Hepatic stellate cell (primary cell): ENCODE measurements at places on chromosomes 13 and 19.

- no peak for DNase-seq
These were observed 56.7 kb upstream of the C1QTNF9B start for GRCh38 chr13:23953860-23954512.

- DNase-seq = peak; percentile 24
These were observed 674 bp downstream of the TRPC4 start for GRCh38 chr13:37868691-37869505.

DNA sequence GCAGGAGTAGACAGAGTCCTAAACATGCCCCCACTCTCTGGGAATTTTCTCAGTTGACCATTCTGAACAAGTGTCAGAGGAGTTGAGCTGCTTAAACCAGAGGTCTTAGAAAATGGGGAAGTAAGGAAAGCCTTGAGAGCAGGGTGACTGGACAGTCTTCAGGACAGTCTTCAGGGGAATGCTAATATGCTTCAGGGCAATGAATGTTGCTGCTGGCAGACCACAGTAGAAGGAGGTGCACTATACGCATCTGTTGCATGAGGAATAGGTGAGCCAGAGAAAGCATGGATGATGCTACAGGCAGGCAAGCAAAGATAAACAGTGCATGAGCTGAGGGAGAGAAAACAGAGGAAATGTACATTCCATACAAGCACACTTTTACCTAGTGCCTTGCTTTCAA is 196.6 kb upstream of the GPR12 start:
- DNase-seq = no peak

DNA sequence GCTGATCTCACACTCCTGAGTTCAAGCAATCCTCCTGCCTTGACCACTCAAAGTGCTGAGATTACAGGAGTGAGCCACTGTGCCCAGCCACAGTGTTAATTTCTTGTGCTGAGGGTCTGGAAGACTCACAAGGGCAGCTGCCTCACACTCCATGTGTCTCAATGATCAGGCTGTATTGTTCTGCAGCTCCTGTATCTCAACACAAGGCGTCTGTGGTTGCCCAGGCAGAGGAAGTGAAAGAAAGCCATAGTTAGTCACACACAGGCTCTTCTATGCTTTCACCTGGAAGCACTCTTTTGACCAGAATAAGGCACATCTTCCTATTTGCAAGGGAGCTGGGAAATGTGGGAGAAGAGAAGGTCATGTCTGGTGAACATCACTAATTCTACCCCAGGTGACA is 107.3 kb upstream of the ZNF507 start:
- no peak for DNase-seq

DNA sequence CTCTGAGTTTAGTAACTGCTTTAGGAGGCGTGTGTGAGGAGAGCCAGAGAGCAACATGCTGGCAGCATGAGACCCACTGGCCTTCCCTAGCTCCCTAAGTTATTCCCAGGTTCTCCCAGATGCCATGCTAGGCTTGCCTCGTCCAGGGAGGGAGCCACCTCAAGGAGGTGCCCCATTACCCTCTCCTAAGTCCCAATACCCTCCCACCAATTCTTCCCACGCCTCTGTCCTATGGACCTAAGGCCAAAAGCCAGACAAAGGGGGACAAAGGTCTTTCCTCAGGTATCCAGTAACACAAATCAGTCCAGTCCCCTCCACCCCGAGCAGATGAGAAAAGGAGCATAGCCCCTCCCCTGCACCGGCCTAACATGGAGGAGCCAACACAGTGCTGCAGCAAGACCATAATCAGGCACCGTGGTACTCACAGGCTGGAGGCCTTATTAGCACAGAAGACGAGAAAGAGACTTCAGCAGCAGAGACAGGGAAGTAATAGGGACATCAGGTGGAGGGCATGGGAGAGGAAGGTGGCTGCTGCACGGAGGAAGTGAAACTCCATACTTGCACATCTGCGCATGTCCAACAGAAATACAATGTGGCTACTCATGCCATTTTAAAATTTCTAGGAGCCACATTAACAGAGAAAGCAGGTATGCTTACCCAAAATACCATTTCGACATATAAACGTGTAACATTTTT is 46.3 kb downstream of the BRD4 start:
- no peak for DNase-seq

DNA sequence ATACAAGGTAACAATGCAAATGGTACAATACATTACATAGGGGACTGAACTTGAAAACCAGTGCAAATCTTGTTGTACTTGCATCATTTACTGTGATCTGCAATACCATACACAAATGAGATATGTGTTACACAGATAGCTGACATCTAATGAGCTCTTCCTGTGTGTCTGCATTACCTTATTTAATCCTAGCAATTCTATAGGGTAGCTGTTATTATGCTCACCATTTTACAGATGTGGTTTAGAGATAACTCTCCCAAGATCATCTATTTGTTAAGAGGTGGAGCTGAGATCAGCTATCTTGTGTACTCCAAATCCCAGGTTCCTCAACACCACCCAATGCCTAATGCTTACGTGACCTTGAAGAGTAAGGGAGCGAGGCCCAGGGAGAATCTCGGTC is 21.4 kb upstream of the SERP2 start:
- no peak for DNase-seq

DNA sequence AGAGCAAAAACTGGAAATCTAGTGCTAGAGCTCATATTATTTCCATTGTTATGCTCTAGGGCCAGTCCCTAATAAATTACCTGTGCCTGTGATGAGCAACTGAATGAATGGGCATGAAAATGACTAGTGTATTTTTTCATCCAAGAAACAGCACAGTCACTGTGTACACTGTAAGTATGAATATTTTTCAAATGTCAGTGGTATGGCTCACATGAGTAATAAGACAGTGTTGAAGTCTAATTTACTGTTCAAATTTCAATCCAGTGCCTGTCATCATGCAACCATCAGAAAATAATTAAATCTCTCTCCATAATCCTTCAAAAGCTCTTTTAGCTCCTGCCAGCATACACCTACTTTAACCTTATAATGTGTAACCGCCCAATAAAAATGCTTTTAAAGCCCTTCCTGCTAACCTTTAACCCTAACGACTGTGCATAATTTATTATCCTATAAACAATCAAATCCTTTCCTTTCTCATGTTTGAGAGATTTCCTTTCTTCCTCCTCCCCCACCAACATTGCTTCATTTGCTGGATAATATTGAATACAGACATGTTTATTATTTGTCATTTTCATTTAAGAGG is 378.3 kb downstream of the GPC5 start:
- no peak for DNase-seq

DNA sequence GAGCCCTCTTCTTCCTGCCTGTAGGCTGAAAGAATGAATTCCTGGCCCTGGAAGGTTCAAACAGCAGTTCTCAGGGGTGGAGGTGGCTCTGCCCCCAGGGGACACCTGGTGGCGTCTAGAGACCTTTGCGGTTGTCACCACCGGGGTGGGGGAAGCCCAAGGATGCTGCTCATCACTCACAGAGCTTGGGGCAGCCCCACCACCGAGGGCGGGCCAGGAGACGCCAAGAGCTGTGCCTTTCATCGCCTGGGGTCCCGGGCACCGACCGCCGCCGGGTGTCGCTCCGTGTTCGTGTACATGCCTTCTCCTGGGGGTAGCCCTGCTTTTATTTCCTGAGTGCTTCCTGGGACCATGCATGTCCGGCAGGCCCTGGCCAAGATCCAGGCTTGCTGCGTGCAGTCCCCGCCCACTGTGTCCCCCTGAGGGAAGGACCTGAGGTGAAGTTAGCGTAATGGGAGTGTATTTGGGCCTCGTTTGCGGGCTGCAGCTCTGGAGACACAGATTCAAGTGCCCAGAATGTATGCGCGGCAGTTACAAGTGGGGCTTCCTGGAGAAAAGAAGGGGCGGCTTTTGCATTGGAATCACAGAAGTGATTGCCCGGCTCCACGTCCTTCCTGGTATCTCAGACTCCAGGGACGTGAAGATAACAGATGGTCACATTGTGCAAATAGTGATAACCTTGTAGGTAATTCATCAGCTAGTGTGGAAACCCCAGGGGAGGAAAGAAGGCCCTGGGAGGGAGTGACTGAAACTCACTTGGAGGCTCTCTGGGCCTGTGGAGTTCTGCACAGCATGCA is 7.8 kb downstream of the DOT1L start:
- DNase-seq = no peak

- peak; percentile 26 for DNase-seq
These were observed 7.0 kb upstream of the WBP4 start for GRCh38 chr13:41054212-41054877.

DNA sequence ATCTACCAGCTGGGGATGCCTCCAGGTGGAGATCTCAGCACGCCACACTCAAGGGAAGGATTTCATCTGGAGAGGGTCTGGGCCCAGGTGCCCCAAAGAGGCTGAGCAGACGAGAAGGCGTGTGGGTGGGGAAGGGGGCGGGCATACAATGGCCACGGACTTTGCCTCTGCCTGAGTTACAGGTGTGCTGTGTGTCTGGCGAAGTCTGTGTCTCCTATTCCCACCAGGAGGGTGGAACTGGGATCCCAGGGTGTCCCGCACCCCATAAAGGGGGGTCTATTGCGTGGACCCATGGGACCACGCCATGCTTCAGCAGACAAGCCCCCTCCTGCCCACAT is 3.6 kb downstream of the TLE2 start:
- no peak for DNase-seq
